ENCODE measurements at places on chromosomes 13 and 19. TPM values are rescaled to one million over a fixed set of nuclear protein-coding genes. Genes with fewer than 3 reads are reported as not detected.

The OR7A5 gene
- not detected for total RNA-seq

The LILRB4 gene
- total RNA-seq = not detected

The ZNF667 gene
- 2.7 TPM for total RNA-seq

The CABP5 gene
- total RNA-seq = not detected

The ZNF93 gene
- total RNA-seq = 28.5 TPM

The PRR20E gene
- total RNA-seq = not detected

The TNNT1 gene
- total RNA-seq = not detected

The SPRED3 gene
- 3.5 TPM for total RNA-seq

Measured in activated naive CD4-positive, alpha-beta T cell treated with anti-CD3 and anti-CD28 coated beads, Interleukin-2, amount 50 U/mL, for 72 hours (primary cell).